Sigmoid colon (tissue), 7 donors: ENCODE measurements at places on chromosomes 5 and 9. TPM values are rescaled to one million over a fixed set of nuclear protein-coding genes. Genes with fewer than 3 reads are reported as not detected.

The AP3B1 gene
- total RNA-seq: 35.1 TPM

The GBA2 gene
- 45.9 TPM for total RNA-seq

The GABRA1 gene
- not detected for total RNA-seq

The IL7R gene
- 4.6 TPM for total RNA-seq

The GGTA1 gene
- total RNA-seq: 10.2 TPM

The PTGDS gene
- 11.8 TPM for total RNA-seq

The LCNL1 gene
- total RNA-seq: 0.14 TPM

The FOXD4L6 gene
- not detected for total RNA-seq

The LTC4S gene
- total RNA-seq: 5.0 TPM

DNA sequence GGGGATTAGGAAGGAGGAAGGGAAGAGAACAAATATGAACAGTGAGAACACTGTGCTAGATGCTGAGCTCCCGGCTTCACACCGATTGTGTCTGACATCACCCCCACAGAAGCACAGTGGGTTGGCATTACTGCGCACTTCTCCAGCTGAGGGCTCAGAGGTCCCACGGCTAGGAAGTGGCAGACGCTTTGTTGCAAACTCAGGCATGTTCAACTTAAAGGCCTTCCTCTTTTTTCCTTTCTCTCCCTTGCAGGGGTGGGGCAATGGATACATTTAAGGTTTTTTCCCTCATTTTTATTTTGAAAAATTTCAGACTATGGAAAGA is 15.5 kb upstream of the SHB start:
- no peaks in the 10 kb centered on the region for H3K36me3 ChIP-seq
- no peak overlapping the region for H3K27ac ChIP-seq
- peak; percentile 69 for DNase-seq

DNA sequence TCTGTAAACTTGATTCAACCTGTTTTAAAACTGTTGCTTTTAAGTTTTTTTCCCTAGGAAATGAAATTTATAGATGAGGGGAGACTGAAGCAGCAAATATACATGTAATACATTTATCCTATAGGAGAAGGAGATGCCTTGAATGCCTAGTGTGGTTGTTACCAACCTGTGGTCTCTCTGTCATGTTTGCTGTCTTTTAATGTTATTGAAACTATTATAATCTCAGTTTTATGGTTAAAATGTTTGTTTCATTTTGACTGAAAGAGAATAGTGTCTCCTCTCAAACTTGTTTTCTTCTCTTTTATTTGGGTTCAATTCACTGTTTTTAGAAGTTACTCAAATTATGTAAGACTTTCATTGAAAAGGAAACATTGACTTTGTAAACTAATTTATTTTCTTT is 15.8 kb downstream of the MRPL22 start:
- H3K27ac ChIP-seq: no peak overlapping the region
- H3K4me1 ChIP-seq: no peaks in the 10 kb centered on the region
- H3K27me3 ChIP-seq: no peaks in the 10 kb centered on the region
- H3K36me3 ChIP-seq: peaks cover 4% of the 10 kb centered on the region
- DNase-seq: no peak
- H3K4me3 ChIP-seq: no peak overlapping the region

DNA sequence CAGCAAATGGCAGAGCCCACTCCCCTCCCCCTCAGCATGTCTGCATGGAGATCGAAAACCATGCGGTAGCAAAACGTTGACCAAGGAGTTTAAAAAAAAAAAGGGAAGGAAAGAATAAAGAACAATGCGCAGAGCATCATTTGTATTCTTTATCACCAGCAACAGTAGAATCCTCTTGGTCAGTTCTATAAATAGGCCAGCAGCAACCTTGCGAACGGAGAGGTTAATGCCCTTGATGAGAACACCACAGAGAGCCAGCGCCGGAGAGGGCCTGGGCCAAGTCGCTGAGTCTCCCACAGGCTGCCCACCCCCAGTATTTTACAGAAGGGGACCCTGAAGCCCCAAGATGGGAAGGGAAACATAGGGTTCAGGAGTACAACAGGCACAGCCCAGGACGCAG is 22.7 kb downstream of the WHRN start:
- H3K4me3 ChIP-seq: no peak overlapping the region
- DNase-seq: no peak
- no peaks in the 10 kb centered on the region for H3K36me3 ChIP-seq
- H3K27ac ChIP-seq: no peak overlapping the region

DNA sequence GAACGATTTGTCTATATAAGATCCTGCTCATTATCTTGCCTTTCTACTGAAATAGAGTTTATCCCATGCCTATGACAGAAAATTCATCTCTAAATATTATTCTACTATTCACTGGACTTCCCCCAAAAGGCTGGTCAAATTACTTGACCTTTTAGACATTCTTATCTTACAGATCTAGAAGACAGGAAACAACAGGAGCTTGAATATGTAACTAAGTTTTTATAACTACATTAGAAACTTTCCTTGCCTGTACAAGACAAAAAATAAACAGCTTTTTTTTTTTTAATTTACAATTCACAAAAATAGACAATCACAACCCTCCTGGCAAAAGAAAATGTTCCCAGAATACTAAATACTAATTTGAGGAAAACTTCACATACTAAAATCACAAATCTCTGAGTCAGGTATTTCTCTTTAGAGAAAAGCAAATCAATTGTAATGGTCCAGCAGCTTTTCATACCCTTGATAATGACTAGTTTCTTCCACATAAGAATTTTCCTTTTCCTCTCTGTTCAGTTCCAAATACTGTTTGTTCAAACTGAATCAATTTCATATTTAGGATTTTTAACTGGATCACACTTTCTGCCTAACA is 68.6 kb downstream of the MLLT3 start:
- H3K4me1 ChIP-seq: peaks cover 57% of the 10 kb centered on the region
- no peaks in the 10 kb centered on the region for H3K27me3 ChIP-seq
- DNase-seq: no peak
- no peak overlapping the region for H3K4me3 ChIP-seq

DNA sequence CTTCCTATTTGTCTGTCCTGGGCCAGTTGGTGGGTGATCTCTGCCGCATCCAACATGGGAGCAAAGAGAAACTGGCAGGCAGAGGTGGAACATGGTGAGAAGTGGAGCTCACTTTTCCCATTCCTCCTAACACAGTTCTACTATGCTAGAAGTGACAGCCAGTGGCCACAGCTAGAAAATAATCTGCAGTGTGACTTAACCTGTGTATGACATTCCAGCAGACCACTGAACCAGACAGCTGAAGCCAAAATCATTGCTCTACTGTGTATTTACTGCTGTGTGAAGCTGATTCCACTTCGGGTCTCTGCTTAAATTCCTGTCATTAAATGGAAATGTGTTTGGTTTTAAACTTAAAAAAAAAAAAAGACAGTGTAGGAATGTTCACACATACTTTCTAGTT is 523.0 kb downstream of the MTRR start:
- no peak overlapping the region for H3K4me3 ChIP-seq
- H3K36me3 ChIP-seq: no peaks in the 10 kb centered on the region
- no peak overlapping the region for H3K27ac ChIP-seq

- H3K4me3 ChIP-seq: no peak overlapping the region
- DNase-seq: no peak
- H3K4me1 ChIP-seq: no peaks in the 10 kb centered on the region
- no peak overlapping the region for H3K27ac ChIP-seq
- no peaks in the 10 kb centered on the region for H3K27me3 ChIP-seq
- no peaks in the 10 kb centered on the region for H3K36me3 ChIP-seq
These were observed 225.7 kb downstream of the ASTN2 start for GRCh38 chr9:117189121-117189520.

DNA sequence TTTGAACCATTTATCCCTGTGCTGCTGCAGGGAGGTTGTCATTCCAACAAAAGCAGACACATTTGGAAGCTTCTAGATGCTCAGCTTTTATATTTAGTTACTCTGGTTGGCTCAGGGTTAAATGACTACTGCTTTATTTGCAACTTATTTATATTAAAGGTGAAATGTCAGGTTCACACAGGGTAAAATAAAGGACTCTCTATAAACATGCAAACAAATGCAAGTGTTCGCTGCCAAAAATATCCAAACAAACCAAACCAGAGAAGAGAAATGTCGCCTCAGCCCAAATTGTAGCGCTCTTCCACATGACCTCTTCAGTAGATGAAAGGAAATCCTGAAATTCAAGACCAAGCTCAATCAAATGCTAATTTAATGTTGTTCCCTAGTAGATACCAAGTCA is 57.0 kb upstream of the LIFR start:
- no peak overlapping the region for H3K27ac ChIP-seq
- no peaks in the 10 kb centered on the region for H3K4me1 ChIP-seq
- H3K4me3 ChIP-seq: no peak overlapping the region
- no peak for DNase-seq
- H3K36me3 ChIP-seq: no peaks in the 10 kb centered on the region

DNA sequence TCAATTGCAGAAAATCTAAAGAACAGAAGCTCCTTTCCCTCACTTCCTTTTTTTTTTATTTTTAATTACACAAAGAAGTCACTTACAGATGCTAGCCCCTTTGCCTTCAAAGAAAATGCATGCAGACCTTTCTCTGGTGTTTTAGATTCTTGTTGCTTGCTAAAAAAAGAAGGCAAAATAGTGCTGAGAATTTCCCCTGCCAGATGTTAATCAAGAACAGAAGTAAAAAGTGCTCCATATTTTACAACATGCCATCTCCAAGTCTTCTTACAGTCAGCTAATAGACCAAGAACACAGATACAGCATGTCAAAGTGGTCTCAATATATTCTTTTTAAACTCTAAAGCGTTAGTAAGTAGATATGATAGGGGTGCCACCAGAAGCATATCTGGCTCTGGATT is 142.8 kb upstream of the RGMB start:
- no peak for DNase-seq
- H3K36me3 ChIP-seq: no peaks in the 10 kb centered on the region
- no peaks in the 10 kb centered on the region for H3K4me1 ChIP-seq

DNA sequence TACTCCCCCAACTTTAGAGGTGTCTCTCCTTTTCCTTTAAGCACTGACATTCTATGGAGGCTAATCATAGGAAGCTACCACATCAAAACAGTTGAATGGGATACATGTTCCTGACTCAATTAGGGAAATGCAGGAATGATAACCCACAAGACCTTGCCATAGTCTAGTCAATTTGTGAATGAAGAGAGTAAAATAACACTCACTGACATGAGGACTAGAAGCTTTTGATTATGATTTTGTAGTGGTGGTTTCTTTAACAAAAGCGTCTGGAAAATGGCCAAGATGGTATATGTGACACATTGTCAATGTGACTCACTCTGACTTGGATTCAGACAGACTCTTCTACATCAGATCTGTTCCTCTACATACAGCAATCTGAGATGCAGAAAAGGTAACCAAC is 13.7 kb upstream of the PRELID2 start:
- H3K4me3 ChIP-seq: no peak overlapping the region
- H3K27ac ChIP-seq: no peak overlapping the region
- H3K36me3 ChIP-seq: no peaks in the 10 kb centered on the region
- H3K4me1 ChIP-seq: no peaks in the 10 kb centered on the region
- DNase-seq: no peak

GRCh38 chr9:82938426-82939218 is 124.3 kb downstream of the RASEF start:
- no peaks in the 10 kb centered on the region for H3K36me3 ChIP-seq
- no peaks in the 10 kb centered on the region for H3K4me1 ChIP-seq
- DNase-seq: no peak
- H3K27ac ChIP-seq: no peak overlapping the region
- no peaks in the 10 kb centered on the region for H3K27me3 ChIP-seq

- H3K27me3 ChIP-seq: no peaks in the 10 kb centered on the region
- no peaks in the 10 kb centered on the region for H3K4me1 ChIP-seq
- H3K27ac ChIP-seq: no peak overlapping the region
- no peak for DNase-seq
These were observed 687.4 kb downstream of the PRR16 start for GRCh38 chr5:121151534-121151933.

GRCh38 chr5:88643315-88643714 is 239.7 kb downstream of the MEF2C start:
- DNase-seq: no peak
- H3K4me1 ChIP-seq: no peaks in the 10 kb centered on the region
- H3K27ac ChIP-seq: no peak overlapping the region
- H3K4me3 ChIP-seq: no peak overlapping the region

DNA sequence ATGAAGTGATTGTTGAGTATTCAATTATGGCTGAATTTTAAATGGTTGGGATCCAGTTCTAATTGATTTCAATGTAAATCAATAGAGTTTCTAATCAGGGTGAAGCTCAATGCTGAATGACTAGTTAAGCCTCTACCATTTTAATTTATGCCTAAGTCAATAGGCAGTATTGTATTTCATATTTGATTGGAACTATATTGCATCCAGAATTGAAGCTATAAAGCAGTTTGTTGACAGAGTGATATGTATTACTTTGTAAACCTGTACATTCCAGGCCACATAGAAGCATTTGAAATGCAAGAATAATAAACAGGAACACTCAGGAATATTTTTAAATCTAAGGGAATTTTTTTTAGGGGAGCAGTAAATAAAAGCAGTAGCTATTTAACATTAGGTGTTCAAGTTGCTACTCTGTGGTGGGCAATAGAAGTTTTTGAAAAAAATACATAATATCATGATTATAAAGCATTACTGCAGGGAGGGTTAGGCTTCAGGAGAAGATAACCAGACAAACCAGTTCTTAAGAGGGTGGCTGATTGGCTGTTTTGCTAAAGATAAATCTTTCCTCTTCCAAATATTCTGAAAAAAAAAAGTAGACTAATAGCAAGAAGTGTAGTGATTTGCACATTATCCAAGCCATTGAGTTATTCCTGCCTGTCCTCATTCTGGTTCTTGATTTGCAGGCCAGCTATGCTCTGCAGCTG is 492.0 kb upstream of the MEF2C start:
- DNase-seq: no peak
- no peaks in the 10 kb centered on the region for H3K4me1 ChIP-seq
- H3K27ac ChIP-seq: no peak overlapping the region
- no peaks in the 10 kb centered on the region for H3K36me3 ChIP-seq
- no peak overlapping the region for H3K4me3 ChIP-seq

GRCh38 chr5:72922422-72922821 is 33.4 kb upstream of the FCHO2 start:
- H3K36me3 ChIP-seq: no peaks in the 10 kb centered on the region
- no peaks in the 10 kb centered on the region for H3K27me3 ChIP-seq
- H3K27ac ChIP-seq: no peak overlapping the region
- H3K4me1 ChIP-seq: peaks cover 5% of the 10 kb centered on the region

DNA sequence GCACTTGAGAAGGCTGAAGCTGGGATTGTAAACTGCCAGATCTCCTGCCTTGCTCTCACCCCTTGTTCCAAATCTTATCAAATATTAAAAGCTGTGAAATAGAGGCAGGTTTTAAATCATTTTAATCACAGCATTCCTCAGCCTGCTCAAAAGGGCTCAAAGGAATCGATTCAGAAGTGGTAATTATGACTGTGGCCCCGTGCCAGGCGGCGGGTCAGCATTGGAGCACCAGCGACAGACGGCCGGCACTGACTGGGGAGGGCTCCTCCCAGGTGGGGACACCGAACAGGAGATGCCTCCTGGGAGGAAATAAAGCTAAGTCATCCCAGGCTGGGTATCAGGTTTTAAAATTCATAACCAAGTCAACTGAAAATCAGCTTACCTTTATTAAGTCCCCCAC is 66.7 kb downstream of the KCNIP1 start:
- no peak for DNase-seq
- H3K4me1 ChIP-seq: no peaks in the 10 kb centered on the region
- no peaks in the 10 kb centered on the region for H3K36me3 ChIP-seq
- H3K27ac ChIP-seq: no peak overlapping the region
- peaks cover 4% of the 10 kb centered on the region for H3K27me3 ChIP-seq
- H3K4me3 ChIP-seq: no peak overlapping the region

GRCh38 chr5:104344809-104345208 is 782.2 kb upstream of the NUDT12 start:
- H3K36me3 ChIP-seq: no peaks in the 10 kb centered on the region
- H3K4me1 ChIP-seq: no peaks in the 10 kb centered on the region
- H3K27me3 ChIP-seq: no peaks in the 10 kb centered on the region
- no peak for DNase-seq
- no peak overlapping the region for H3K27ac ChIP-seq
- H3K4me3 ChIP-seq: no peak overlapping the region
